ENCODE measurements at places on chromosomes 2 and 18. TPM values are rescaled to one million over a fixed set of nuclear protein-coding genes. Genes with fewer than 3 reads are reported as not detected.

DNA sequence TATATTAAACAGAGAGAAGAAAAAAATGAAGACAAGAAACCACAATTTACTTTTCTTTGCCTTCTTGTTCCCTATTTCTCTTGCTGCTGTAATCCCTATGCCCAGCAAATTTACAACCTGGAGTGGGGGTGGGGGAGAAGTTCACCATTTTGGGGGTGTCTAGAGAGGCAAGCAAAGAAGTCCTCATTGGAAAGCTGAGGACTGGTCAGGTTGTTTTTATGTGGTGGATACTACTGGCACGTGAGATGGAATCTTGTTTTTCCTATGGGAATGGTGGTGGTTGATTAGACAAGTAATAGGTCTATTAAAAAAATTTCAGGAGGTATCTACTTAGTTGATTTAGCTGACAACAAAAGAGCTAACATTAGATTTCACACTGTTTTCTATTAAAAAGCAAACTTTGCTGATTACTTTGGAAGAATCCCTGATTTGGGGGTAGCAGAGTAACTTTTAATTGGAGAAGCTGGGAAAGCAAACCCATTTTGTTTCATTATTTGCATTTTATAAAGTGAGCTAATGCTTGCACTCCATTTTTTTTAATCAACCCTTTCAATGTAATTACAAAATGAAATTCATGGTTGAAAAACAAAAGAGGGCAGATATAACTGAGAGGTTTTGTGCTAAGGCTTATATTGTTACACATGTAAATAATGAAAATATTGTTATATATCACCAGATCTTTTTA, 6.0 kb downstream of the POU3F3 start:
- H3K36me3 ChIP-seq, result peaks cover 4% of the 10 kb centered on the region
- peaks cover 78% of the 10 kb centered on the region for H3K27me3 ChIP-seq
- DNase-seq, result no peak
- no peak overlapping the region for H3K27ac ChIP-seq
- peaks cover 11% of the 10 kb centered on the region for H3K4me1 ChIP-seq

DNA sequence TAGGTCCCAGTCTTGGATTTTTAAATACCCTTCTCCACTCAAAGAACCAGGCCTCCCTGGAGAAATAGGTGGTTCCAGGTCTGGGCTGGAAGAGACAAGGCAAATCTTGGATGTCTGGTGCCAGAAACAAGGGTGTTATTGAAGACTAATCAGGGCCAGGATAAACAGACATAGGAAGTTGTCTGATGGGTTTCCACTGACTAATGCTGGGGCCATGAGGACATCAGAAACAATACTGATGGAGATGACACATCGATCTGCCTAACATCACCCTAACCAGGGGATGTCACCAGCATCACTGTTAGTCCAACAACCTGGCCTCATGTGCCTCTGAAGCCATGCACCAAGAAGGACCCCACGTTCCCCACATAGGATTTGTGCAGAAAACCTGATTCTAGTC, 42.5 kb upstream of the GLI2 start:
- no peaks in the 10 kb centered on the region for H3K36me3 ChIP-seq
- no peak for DNase-seq
- no peak overlapping the region for H3K27ac ChIP-seq
- peaks cover 31% of the 10 kb centered on the region for H3K27me3 ChIP-seq

B3GNT7 gene
- 0.49 TPM for total RNA-seq

DNA sequence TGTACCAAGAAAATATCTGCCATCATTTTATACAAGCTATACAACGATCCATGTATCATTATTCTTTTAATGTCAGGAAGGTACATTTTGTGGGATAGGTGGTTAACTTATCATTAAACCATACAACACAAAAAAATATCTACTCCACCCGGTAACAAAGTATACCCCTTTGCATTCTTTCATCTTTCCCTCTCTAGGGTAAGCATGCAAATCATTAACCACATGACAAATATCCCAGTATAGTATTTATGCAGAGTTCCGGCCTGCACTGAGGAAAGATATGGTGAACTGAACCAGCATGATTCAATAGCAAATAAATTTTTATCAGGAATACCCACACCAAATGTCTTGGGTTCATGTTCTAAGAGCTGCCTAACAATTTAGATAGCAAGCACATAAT, 22.5 kb upstream of the SULT1C2 start:
- H3K4me1 ChIP-seq, result no peaks in the 10 kb centered on the region
- H3K4me3 ChIP-seq, result no peak overlapping the region
- peaks cover 24% of the 10 kb centered on the region for H3K27me3 ChIP-seq
- H3K27ac ChIP-seq, result no peak overlapping the region
- DNase-seq, result no peak

TMEFF2 gene
- not detected for total RNA-seq

TCF7L1 gene
- total RNA-seq, result not detected

DNA sequence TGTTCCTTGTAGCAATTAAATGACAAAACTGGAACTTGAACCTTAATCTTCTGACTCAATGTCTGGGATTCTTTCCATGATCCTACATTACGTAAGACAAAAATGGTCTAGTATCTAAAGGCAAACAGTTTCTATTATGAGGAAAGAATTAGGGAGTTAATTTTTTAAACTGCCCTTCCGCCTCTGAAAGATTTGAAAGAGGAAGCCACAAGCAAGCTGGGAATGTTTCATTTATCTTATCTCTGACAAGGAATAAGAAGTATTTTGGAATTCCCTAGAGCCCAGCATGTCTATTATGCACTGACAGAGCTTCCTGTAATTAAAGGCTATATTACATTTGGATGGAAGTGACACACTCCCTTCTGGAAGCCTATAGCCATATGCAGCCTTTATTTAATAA, 558.8 kb upstream of the CDH2 start:
- no peaks in the 10 kb centered on the region for H3K27me3 ChIP-seq
- DNase-seq, result no peak
- H3K27ac ChIP-seq, result no peak overlapping the region
- no peaks in the 10 kb centered on the region for H3K36me3 ChIP-seq
- no peak overlapping the region for H3K4me3 ChIP-seq
- H3K4me1 ChIP-seq, result no peaks in the 10 kb centered on the region

DNA sequence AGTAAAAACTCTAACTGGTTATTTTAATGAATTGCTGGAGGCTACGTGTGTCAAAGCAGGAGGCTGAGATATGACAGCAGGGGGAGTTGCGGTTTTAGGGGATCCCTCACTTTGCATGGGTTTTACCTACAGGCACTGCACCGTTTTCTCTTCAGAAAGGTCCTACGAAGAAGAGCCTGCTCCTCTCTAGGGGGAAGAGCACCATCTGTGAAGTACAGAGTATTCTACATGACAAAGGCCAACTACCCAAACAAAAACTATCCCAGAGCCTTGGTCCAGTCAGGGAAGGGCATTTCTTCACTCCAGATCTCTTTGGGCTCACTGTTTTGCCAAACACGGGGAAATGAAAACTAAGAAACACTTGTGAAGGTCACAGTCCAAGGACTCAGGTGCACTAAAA, 696.7 kb upstream of the SOX11 start:
- no peaks in the 10 kb centered on the region for H3K36me3 ChIP-seq
- DNase-seq, result no peak
- no peak overlapping the region for H3K27ac ChIP-seq
- no peak overlapping the region for H3K4me3 ChIP-seq
- H3K4me1 ChIP-seq, result no peaks in the 10 kb centered on the region

- H3K27me3 ChIP-seq, result peaks cover 3% of the 10 kb centered on the region
- H3K27ac ChIP-seq, result no peak overlapping the region
- no peaks in the 10 kb centered on the region for H3K36me3 ChIP-seq
- H3K4me3 ChIP-seq, result no peak overlapping the region
These were observed 110.2 kb downstream of the MDH1 start for GRCh38 chr2:63698786-63699548.

- H3K36me3 ChIP-seq, result no peaks in the 10 kb centered on the region
- no peaks in the 10 kb centered on the region for H3K27me3 ChIP-seq
- H3K4me1 ChIP-seq, result peaks cover 6% of the 10 kb centered on the region
- no peak overlapping the region for H3K27ac ChIP-seq
- H3K4me3 ChIP-seq, result no peak overlapping the region
These were observed 11.6 kb upstream of the LRRFIP1 start for GRCh38 chr2:237615631-237616249.

- H3K27ac ChIP-seq, result no peak overlapping the region
- no peak for DNase-seq
- peaks cover 9% of the 10 kb centered on the region for H3K36me3 ChIP-seq
- peaks cover 18% of the 10 kb centered on the region for H3K4me1 ChIP-seq
- no peaks in the 10 kb centered on the region for H3K27me3 ChIP-seq
- no peak overlapping the region for H3K4me3 ChIP-seq
These were observed 4.4 kb downstream of the FBXO41 start for GRCh38 chr2:73279852-73280251.

GRCh38 chr2:86492048-86492453, 50.9 kb downstream of the KDM3A start:
- peaks cover 85% of the 10 kb centered on the region for H3K36me3 ChIP-seq
- H3K4me3 ChIP-seq, result no peak overlapping the region
- no peak overlapping the region for H3K27ac ChIP-seq
- H3K27me3 ChIP-seq, result no peaks in the 10 kb centered on the region
- DNase-seq, result no peak
- H3K4me1 ChIP-seq, result no peaks in the 10 kb centered on the region

GRCh38 chr2:101433465-101433864, 41.4 kb downstream of the RFX8 start:
- no peak overlapping the region for H3K4me3 ChIP-seq
- H3K4me1 ChIP-seq, result peaks cover 3% of the 10 kb centered on the region
- DNase-seq, result no peak
- peaks cover 2% of the 10 kb centered on the region for H3K27me3 ChIP-seq

- no peak overlapping the region for H3K27ac ChIP-seq
- DNase-seq, result no peak
- no peak overlapping the region for H3K4me3 ChIP-seq
- peaks cover 28% of the 10 kb centered on the region for H3K36me3 ChIP-seq
These were observed 7.0 kb downstream of the KRCC1 start for GRCh38 chr2:88048541-88048940.

- H3K36me3 ChIP-seq, result no peaks in the 10 kb centered on the region
- no peak for DNase-seq
- H3K27ac ChIP-seq, result no peak overlapping the region
- H3K4me3 ChIP-seq, result no peak overlapping the region
- H3K4me1 ChIP-seq, result no peaks in the 10 kb centered on the region
- H3K27me3 ChIP-seq, result peaks cover 31% of the 10 kb centered on the region
These were observed 222.9 kb downstream of the ZBTB7C start for GRCh38 chr18:48186131-48186766.

- DNase-seq, result peak; percentile 64
- H3K4me3 ChIP-seq, result no peak overlapping the region
- no peaks in the 10 kb centered on the region for H3K4me1 ChIP-seq
- no peak overlapping the region for H3K27ac ChIP-seq
- H3K36me3 ChIP-seq, result no peaks in the 10 kb centered on the region
These were observed 7.9 kb downstream of the CROCC2 start for GRCh38 chr2:240913810-240914644.

LHCGR gene
- not detected for total RNA-seq

GRCh38 chr2:63544017-63544627, 44.2 kb downstream of the WDPCP start:
- no peaks in the 10 kb centered on the region for H3K27me3 ChIP-seq
- no peak overlapping the region for H3K27ac ChIP-seq
- H3K4me1 ChIP-seq, result no peaks in the 10 kb centered on the region
- no peak overlapping the region for H3K4me3 ChIP-seq
- peaks cover 3% of the 10 kb centered on the region for H3K36me3 ChIP-seq
- no peak for DNase-seq

TGFA gene
- not detected for total RNA-seq

GRCh38 chr2:69559442-69560146, 83.9 kb downstream of the AAK1 start:
- no peak for DNase-seq
- H3K27me3 ChIP-seq, result no peaks in the 10 kb centered on the region
- H3K4me1 ChIP-seq, result peaks cover 30% of the 10 kb centered on the region

ING5 gene
- 28.0 TPM for total RNA-seq

- no peak overlapping the region for H3K4me3 ChIP-seq
- H3K36me3 ChIP-seq, result no peaks in the 10 kb centered on the region
- H3K4me1 ChIP-seq, result peaks cover 6% of the 10 kb centered on the region
- H3K27me3 ChIP-seq, result peaks cover 46% of the 10 kb centered on the region
These were observed 22.4 kb upstream of the KCNK3 start for GRCh38 chr2:26670171-26670570.

LCT gene
- total RNA-seq, result 0.41 TPM

DNA sequence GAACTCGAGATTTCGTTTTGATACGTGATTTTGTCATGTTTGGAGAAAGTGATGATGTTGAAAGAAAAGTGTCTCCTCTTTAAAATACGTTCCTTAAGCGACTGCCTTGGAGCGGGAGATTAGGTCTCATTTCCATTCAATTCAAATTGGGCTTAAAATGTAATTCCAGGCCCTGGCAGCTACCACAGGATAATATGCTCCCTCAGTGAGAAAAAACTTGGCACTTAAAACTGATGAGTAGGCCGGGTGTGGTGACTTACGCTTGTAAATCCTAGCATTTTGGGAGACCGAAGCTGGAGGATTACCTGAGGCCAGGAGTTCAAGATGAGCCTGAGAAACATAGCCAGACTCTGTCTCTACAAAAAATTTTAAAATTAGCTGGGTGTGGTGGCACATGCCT, 146.3 kb upstream of the L3MBTL4 start:
- H3K36me3 ChIP-seq, result no peaks in the 10 kb centered on the region
- no peaks in the 10 kb centered on the region for H3K4me1 ChIP-seq
- H3K27me3 ChIP-seq, result no peaks in the 10 kb centered on the region
- H3K27ac ChIP-seq, result no peak overlapping the region

DNA sequence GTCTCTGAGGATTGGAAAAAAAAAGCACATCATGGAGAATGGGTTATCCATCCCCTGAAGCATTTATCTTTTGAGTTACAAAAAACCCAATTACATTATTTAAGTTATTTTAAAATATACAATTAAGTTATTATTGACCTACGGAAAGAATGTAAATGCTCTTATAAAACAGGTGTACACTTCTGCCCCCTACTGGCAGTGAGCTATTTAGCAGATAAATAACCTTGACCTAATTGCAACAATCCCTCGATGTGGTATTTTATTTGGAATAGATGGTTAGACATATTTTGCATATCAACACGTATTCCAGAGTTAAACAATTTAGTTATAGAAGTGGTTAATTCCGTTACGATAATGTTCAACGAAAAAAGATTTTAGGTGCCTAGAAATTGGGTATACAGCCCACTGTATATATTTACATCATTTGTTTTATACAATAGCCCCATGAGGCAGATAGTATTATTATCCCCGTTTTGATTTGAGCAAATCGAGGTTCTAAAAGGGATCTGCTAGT, 9.1 kb upstream of the DAW1 start:
- H3K4me1 ChIP-seq, result no peaks in the 10 kb centered on the region
- no peak for DNase-seq
- no peaks in the 10 kb centered on the region for H3K27me3 ChIP-seq
- no peak overlapping the region for H3K4me3 ChIP-seq
- no peak overlapping the region for H3K27ac ChIP-seq
